ENCODE measurements at places on chromosomes 11 and 22.

DNA sequence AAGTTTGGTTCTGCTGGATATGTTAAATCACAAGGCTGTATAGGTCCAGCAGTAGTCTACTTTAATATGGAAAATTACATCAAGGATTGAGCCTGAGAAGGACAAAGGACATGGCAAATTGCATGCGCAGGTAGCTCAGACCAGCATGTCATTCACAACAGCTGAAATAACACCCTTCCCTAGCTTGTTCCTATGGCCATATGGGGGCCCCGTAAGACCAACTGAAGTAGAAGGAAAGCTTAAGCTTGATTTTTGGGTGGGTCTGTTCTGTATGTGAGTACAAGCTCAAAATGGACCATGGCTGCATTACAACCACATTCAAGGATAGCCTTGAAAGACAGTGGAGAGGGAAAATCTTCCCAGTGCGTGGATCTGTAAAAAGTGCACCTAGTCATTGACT, 20.6 kb upstream of the PDE3B start:
- no peak for DNase-seq

DNA sequence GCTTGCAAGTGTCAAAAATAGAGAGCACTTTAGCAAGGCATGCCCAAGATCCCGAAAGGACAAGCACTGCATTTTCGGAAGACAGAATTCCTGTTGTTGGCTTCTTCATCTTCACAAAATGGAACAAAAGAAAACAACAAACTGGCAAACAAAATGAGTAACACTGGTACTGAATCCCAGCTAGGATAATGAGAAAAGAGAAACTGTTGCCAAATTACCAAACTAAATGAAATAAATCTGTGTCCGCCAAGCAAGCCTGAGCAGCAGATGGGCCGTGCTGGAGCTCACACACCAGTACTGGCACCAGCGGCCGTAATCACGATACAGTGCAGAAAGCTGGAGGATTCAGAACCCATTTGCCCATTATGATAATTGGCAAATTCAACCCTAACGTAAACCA, 30.6 kb downstream of the TUB start:
- no peak for DNase-seq

DNA sequence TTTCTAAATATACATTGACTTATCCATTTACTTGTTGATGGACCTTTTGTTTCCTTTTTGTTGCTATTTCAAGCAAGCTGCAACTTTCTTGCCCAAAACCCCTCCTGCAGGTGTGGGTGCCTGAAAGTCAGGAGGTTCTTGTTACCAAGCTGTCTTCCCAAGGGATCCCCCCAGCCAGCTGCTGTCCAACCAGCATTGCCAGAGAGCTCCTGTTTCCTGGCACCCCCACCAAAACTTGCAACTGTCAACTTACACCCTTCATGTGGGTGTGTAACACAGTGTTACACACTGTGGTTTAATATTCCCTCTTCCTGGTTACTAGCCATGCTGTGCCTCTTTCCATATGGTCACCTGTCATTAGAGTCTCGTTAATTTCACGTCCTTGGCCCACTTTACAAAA, 1.6 kb upstream of the KRTAP5-1 start:
- no peak for DNase-seq

- DNase-seq = no peak
Measured at GRCh38 chr11:37946155-37946766, 1348.2 kb upstream of the RAG2 start.

DNA sequence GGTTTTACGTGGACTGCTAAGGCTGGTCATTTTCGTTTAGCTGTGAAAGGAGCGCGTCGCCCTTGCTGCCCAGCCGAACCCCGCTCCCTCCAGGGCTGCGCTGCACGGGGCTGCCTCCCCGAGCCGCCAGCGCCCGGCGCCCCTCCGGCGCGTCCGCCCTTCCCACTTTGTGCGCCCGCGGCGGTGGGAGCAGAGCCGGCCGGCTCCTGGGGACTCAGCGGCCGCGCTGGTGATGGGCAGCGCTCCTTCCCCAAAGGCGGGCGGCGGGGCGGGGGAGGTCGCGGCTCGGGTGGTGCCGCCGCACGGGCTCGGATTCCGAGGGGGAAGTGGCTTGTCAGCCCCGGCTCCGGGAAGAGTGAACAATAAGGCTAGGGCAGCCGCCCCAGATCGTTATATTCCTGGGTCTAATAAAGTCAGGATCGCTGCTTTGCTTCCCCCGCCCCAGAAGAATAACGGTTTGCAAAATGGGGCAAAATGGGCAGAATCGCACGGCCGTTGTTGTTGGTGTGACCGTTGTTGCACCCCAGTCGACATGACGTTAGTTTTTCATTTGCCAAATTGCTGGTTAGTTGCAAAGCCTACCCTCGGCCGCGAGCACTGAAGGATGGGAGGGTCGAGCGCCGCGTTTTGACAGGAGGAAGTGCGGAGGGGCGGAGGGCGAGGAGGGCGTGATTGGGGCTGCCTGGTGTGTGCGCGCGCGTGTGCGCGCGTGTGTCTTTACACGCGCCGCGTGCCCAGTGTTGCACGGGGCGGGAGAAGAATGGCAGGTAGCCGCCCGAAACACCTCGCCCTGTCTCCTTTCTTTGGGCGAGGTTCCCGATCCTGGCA, 745 bp downstream of the NCAM1 start:
- DNase-seq = no peak

- DNase-seq = no peak
Measured at GRCh38 chr11:45930031-45930794, 7.8 kb downstream of the LARGE2 start.

DNA sequence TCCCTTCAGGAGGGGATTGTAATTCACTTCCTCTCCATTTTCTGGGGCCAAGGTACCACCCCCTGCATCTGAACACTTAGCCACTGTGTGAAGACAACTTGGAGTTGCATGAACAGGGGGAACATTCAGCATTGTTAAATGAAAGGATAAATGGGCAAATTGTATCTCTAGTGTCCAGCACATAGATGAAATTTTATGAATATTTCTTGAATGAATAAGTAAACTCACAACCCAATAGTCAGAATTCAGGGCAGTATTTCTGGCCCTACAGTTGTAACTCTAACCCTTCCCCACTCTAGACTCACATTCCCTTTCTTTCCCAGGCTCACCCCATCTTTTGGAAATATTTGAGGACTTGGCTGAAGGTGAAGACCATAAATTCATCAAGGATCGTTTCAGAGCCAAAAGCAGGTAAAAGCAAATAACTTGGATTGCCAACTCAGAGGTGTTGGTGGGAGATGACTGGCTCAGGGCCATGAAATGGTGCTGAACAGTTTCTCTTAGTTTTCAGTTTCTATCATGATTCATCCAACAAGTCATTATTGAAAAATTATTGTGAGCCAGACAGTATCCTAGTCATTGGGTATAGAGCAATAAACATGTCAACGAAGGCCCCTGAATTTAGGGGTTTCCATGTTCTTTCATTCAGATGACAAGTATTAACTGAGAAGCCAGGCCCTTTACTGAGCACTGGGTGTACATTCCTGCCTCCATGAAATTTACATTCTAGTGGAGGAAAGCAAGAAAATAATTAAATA, 33.3 kb upstream of the ZC3H12C start:
- DNase-seq = no peak

DNA sequence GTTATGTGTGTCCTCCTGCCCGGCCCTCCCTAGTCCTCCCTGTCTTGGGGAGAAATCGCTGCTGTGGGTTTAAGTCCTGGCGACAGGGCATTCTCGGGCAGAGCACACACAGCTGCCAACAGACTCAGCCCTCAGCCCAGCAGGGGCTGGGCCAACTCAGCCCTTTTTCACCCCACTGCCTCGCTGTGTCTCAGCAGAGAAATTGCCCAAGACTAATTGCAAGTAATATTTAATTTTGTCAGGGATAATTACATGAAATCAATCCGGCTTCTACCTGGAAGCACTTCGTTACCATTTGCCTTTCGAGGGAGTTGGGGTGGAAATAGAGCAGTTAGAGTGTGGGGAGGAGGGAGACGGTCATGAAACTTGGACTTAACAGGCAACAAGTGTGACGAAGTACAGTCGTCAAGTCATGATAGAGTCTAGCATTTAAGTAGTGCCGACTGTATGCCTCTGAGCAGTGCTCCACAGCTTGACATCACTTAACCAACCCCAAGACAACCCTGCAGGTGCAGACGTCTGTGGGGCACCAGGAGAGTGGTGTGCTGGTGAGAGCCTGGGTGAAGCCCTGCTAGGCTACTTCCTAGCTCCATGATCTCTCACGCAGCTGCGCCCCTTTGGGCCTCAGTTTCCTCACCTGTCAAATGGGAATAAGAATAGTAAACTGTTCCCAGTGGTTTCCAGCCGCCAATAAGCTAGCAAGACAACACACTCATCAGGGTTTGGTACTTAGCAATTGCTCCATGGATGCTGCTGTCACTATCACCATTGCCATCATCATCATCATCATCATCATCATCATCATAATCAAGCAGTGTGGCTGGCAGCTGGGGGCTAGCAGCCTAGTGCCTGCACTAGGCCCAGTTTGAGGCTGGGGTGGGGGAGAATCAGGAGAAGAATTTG, 29.2 kb downstream of the MN1 start:
- DNase-seq = no peak

DNA sequence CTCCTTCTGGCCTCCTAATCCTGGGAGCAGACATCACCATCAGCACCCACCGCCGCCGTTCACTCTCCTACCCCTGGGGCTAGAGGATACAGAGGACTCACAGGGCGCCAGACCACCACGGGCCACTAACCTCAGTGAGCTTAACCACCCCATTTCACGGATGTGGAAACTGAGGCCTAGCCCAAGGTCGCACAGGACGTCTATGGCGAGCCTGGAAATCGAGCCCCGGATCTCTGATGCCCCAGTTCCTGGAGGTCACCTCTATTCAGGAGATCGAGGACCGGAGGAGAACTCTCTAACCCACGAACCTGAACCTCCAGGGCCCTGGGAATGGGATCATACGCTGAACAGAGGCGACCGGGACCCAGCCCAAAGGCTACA, 349 bp downstream of the TIMM10 start:
- DNase-seq = no peak

DNA sequence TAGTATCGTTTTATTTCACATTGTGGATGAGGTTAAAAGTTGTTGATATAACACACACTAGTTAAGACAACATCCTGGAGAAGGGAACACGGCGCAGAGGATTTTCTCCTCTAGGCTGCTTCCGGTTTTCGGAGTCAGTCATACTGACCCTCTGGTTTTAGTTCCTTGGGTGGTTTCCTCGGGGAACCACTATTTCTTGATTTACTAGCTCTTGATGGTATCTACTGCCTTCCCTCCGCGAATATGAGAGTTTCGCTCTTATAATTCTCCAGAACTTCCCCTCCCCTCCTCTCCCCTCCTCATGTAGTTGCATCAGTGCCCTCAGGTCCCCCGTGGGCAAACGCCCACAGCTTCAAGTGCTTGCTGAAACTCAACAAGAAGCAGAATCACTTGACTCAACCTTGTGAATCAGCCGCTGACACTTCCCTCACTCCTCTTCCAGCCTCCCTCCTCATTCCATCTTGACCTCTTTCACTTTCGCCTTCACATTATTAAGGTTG, 15.9 kb upstream of the APOBEC3A start:
- DNase-seq = no peak

- DNase-seq = no peak
Measured at GRCh38 chr11:27485930-27486773, 13.6 kb upstream of the LGR4 start.

DNA sequence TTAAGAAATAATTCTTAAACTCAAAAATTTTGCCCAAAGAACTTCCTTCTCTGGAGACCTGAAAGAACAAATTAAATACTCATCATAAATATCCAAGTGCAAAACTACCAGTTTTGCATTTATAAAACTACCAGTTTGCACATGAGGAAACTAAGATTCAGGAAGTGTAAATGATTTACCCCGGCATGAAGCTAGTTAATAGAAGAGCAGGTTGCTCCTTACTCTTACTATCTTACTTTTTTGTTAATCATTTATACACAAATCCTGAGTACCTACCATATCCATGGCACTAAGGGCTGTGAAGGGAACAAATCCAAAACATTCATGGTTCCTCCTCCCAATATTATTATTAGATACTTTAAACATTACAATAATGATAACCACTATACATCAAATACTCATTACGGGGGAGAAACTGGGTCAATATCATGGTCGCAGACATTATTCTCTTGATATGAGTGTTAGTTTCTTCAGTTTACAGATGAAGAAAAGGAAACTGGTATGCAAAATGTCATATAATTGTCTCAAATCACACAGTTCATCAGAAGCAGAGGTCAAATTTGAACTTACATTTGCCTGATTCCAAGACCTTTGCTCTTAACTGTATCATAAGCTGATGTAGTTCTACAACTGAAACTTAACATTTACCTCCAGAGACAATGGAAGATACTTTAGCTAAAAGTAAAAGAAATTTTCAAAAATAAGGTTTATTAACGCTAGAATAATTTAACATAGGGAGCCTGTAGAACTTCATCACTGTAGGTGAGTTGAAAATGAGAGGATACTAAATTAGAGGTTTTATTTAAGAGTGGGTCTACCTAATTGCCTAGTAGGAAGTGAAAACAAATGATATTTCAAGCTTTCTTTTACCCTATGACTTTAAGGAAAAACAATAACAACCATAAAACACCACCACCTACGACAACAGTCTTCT, 74.5 kb downstream of the FAM76B start:
- DNase-seq = no peak

- no peak for DNase-seq
Measured at GRCh38 chr11:34926101-34926830, 9.8 kb downstream of the PDHX start.

DNA sequence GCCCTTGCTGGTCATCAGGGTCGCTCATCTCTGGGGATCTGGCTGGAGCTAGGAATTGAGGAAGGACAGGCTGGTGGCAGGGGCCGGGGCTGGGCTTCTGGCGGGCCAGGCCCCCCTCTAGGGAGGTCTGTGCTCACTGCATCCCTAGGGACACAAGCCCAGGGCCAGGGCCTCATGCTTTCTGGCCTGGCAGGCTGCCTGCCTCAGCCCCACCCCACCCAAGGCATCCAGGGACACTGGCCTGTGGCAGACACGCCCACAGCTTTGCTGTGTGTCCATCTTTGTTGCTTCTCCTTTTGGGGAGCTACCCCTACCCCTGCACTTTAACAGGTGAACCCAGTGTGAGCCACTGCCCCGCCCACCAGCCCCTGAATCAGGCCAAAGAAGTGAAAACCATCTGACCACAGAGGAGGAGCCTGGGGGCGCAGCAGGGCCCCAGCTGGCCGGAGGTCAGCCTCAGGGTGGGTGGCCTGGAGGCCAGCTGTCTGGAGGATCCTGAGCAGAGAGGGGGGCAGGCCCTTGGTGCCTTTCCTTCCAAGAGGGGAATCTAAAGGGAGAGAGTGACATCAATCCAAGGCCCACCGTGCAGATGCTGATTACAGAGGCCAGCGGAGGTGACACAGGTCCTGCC, 26.8 kb upstream of the CELSR1 start:
- DNase-seq = no peak
